Activated T-cell treated with anti-CD3 and anti-CD28 coated beads for 1 hour (primary cell): ENCODE measurements at places on chromosomes 4 and X.

DNA sequence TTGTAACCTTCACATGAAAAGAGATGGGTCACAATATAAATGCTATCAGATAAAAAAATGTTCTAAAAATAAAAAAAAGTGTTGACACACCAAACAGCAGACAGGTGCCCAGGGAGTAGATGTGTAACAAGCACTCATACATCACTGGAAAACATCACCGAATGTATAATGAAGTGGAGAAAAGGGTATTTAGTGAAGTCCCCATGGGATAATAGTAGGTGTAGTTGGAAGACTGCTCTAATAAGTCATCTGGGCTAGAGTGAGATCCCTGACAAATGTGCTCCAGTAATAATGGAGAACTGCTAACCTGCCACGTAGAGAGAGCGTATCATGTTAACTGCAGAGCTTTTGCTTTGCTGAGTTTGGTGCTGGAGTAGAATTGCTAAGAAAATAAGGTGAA lies 152.0 kb downstream of the GRIA2 start:
- DNase-seq, result no peak

- DNase-seq, result no peak
Observed at GRCh38 chr4:61220556-61220955, 20.4 kb downstream of the ADGRL3 start.

DNA sequence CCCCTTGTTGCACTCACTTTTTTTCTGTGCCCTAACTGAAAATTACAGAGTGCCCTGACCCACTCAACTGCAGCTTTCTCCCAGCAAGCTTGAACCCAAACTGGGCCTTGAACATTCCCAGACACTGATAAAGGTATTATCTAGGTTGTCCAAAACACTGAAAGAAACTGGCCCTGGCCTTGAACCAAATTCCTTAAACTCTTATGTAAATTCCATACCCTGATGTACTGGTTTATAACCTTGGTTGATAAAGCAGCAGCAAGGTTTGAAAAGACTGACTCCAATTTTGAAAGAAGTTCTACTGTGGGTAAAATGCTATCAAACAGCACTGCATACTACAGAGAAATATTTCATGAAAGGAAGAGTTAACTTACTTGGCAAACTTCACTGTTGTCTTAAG lies 125.6 kb downstream of the PHF8 start:
- DNase-seq, result no peak

DNA sequence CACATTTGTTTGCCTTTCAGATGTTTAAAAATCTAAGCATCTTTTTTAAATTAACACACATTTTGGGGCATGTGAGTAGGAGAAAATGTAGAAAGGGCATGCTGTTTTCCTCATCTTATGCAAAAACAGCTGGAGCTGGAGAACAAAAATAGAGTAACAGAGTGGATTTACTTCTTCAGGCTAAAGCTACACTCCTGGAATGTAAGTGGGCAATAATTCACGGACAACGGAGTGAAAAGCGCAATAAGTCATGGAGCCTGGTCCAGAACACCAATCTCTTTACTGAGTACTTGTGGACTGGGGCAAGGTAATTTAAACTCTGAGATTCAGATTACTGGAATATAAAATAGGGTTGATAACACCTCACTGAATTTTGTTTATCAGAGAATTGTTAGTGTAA lies 1018.8 kb upstream of the HS3ST1 start:
- no peak for DNase-seq

GRCh38 chrX:53616946-53617345 lies 69.6 kb downstream of the HUWE1 start:
- DNase-seq, result no peak

GRCh38 chr4:100162027-100162685 lies 28.1 kb downstream of the DDIT4L start:
- no peak for DNase-seq

- no peak for DNase-seq
Observed at GRCh38 chr4:101348995-101349800, 1.9 kb upstream of the PPP3CA start.

- no peak for DNase-seq
Observed at GRCh38 chr4:101419336-101420135, 72.2 kb upstream of the PPP3CA start.

GRCh38 chr4:155388162-155388561 lies 11.4 kb upstream of the MAP9 start:
- DNase-seq, result no peak

DNA sequence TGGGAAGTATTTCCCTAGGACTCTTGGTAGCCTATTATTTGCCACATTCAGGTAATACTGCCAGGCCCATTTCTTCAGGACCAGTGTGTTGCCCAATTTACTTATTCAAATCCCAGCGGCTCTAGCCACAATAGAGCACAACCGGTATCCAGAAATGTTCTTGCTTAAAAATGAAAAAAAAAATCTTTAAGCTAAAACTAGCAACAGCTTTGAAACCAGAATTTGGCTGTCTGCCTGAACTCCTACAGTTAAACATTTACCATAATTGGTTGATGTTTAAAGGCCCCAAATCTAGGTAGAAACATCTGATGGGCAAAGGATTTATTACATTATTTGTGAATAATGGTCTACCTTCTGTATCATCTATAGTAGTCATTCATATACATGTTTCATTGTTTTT lies 930 bp upstream of the SLITRK4 start:
- DNase-seq, result no peak

GRCh38 chr4:25069014-25069413 lies 38.3 kb upstream of the LGI2 start:
- DNase-seq, result no peak

GRCh38 chrX:355329-356050 lies 31.2 kb downstream of the PPP2R3B start:
- no peak for DNase-seq

DNA sequence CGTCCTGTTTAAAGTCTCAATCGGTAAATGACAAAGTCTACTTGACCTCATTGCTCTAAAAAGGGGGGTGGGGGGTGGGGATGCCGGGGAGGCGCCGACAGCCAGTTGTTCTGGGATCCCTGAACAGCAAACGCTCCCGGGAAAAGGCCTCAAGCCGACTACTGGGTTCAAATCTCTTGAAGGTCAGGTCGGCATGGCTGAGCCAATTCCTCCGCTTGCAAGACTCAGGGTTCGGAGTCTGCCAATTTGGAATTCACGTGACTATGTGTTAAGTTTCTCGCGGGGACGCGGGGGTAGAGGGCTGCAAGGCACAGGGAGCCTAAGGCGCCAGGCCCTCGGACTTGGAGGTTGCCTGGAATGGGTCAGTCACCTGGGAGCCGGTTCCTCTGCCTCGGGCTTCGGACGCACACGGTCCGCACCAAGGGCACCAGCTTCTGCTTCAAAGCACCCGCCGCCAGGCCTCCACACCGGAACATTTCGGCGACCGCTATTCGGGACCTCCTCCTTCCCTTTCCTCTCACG lies 399 bp downstream of the AIFM1 start:
- DNase-seq, result no peak

- DNase-seq, result no peak
Observed at GRCh38 chr4:26583538-26583864, 383 bp upstream of the TBC1D19 start.

DNA sequence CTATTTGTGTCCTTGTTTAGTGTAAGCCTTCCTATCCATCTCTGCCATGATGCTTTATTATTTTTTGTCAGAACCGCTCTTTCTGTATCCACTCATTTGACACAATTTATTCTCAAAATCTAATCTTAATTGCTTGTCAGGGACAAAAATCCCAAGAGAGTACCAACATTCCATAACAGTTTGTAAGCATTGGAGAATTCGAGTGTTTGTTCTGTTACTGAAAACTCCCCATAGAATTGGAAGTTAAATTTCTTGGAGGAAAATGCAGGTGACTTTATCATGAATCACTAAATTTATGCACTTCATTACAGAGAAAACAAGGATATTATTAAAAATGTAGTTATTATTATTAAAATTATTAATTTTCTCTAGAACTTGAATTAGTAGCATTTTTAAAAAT lies 1986.1 kb downstream of the ARAP2 start:
- no peak for DNase-seq

DNA sequence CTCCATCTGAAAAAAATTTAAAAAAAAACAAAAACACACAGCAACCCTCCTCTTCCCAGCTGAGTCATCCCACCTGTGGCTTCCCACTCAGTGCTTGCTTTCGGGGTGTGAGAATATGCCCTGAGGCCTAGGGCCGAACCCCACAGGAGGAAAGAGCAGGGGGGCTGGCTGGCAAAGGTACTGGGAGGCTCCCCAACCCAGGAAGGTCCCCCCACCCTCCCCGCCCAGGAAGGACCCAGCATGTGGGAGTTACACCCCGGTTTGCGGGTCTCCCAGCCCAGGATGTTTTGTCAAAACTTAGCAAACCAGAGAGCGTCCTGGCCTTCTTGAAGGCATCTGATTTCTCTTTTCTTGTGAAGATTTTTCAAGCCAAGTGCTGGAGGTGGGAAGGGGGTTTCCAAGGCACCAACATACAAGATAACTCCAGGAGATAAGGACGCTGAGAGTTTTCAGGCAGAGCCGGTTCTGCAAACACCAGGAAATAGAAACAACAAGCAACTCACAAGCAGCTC lies 25.7 kb upstream of the CSF2RA start:
- no peak for DNase-seq

GRCh38 chr4:24637173-24637572 lies 52.8 kb upstream of the DHX15 start:
- DNase-seq, result no peak

DNA sequence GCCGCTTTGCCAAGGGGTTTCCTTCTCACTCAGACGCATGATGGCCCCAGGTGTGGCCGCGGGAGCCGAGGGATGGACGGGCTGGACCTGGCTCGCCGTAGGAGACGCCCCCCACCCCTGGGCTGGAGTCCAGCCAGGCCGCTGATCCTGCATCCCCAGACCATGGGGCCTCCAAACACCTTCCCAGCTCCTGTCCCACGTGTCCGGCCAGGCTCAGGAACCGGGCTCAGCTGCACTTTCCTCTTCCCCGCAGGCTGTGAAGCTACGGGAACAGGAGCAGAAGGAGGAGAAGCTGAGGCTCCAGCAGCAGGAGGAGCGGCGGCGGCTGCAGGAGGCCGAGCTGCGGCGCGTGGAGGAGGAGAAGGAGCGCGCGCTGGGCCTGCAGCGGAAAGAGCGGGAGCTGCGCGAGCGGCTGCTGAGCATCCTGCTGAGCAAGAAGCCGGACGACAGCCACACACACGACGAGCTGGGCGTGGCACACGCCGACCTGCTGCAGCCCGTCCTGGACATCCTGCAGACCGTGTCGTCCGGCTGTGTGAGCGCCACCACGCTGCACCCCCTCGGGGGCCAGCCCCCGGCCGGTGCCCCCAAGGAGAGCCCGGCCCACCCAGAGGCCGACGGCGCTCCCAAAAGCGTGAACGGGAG lies 9.1 kb downstream of the AKAP17A start:
- no peak for DNase-seq

GRCh38 chr4:2179717-2180116 lies 62.2 kb downstream of the HAUS3 start:
- DNase-seq, result no peak
